Hematopoietic multipotent progenitor cell treated with erythropoietin and hydrocortisone succinate and interleukin-3 and kit ligand, for 4 days (in vitro differentiated cells): ENCODE measurements at places on chromosomes 7 and 10.

DNA sequence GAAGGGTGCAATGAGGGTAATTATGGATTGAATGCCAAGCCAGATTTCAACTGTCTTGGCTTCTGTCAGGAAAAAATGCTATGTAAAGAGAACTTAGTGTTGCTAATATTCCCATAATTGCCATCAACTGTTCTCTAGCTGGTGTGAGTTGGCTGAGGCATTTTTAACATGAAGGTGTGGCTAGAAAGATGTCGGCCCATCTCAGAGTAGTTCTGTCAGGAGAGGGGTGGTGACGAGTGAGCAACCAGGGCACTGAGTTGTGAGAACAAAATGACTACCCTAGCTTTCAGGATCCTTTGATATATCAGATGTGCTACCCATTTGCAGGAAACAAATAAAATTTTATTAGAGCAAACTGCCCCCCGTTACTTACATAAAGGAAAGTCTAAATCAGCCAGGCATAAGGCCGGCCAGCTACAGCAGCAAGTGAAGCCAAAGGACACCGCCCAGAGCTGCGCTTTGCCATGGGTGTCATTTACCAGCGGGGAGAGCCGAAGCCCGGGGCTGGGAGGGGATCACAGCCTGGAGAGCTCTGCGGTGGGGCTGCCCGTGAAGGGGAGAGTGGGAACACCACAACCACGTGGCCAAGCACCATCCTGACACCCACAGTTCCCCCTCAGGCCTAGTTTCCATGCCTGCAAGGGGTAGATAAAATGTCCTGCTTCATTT, 141.4 kb downstream of the ICA1 start:
- no peak for DNase-seq

DNA sequence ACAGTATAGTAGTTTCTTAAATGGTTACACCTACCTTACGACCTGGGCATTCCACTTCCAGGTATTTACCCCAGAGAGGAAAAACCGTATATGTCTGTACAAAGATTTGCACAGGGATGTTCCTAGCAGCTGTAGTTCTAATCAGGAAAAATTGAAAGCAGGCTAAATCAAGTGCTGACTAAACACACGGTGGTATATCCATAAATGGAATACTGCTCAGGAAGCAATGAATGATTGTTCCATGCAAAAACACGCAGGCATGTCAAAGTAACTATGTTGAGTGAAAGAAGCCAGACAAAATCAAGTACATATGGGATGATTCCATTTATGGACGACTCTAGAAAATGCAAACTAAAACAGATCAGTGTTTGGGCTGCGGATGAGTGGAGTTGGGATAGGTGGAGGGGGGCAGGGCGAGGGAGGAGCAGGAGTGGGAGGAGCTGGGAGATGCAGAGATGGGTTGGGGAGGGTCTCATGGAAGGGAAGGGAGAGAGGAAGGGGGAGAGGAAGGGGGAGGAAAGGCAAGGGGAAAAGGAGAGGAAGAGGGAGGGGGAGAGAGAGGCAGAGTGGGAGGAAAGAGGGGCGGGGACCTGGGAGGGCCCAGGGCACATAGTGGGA, 484 bp upstream of the MSRB2 start:
- DNase-seq = no peak

DNA sequence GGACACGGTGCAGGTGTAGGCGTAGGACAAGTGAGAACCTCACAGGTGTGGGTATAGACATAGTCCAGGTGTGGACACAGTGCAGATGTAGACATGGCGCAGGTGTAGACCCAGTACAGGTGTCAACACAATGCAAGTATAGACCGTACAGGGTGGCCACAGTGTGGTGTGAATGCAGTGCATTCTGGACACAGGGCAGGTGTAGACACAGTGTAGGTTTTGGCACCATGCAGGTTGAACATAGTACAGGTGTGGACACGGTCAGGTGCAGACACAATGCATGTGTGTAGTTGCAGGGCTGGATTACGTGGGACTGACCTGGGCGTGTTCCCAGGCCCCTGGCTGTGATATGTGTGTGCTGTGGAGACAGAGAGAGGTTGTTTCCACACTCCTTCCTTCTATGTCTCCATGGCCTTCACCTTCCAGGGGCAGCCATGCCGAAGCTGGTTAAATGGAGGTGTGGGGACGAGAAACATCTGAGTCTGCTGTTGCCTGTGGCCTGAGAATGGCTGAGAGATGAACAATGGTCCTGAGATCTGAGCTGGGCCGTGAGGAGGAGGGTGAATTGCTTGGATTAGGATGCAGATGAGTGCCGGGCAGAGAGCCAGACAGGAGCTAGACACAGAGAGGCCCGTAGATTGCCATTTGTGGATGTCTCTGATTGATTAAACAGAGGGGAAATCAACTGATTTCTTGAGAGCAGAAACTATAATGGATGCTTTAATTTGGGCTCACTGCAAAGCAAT, 343.9 kb upstream of the SHH start:
- no peak for DNase-seq

DNA sequence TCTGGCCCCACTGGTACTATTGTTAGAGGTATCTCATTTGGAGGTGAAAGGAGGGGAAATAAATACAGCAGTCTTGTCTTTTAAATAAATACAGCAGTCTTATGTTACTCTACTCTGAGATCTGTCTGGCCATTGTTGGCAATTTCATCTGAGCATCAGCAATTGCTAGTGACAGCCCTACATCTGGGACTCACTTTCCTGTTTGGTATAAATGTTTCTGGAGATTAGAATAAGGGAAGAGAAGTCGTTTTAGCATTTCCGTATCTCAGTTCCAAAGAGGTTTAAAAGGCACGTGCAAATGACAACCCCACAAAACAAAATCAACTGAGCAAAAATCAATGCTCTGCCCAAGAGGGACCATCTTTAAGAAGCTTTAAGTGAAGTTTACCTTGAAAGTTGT, 18.1 kb upstream of the CNNM2 start:
- peak; percentile 58 for DNase-seq

- no peak for DNase-seq
These were observed 108.1 kb downstream of the GLRX3 start for GRCh38 chr10:130244031-130244927.

DNA sequence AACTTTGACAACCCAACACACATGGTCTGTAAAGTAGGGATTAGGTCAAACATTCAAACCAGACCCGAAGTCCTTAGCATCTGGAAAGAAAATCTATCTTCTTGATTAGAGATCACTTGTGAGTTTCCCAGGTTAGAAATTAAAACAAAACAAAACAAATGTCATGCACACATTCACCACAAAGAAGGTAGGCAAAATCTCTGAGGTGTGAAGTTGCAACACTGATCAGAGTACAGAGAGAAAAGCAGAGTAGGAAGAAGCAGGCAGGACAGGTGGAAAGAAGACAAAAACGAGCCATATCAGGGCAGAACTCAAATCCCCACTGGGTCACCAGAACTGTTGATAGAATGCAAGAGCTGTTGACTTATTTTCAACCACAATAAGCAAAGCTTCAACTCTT, 102.8 kb upstream of the THSD7A start:
- no peak for DNase-seq

DNA sequence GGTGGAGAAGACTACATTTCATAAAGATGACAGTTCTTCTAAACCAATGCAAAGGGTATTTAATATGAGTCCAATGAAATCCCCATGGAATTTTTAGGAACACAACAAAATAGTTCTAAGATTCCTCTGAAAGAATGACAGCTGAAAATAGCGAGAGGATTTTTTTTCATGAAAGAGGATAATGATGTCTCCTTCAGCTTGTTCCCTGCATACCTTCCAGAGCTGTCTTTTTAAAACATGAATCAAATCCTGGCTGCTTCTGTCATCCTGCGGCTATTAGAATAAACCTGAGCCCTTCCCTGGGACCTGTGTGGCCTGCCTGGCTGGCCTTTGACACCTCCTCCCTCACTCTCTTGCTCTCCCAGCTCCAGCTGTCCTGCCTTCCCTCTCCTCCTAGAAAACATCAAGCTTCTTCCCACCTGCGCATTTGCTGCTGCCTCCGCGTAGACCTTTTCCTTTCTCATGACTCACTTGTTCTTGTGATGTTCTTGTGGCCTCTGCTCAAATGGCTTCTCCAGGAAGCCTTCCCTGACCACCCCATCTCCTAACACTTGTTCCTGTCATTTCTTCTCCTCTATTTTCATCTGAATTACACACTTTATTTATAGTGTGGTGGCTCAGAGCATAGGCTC, 57.4 kb downstream of the EEPD1 start:
- no peak for DNase-seq

GRCh38 chr10:70475661-70476060, 2.9 kb upstream of the PALD1 start:
- no peak for DNase-seq

DNA sequence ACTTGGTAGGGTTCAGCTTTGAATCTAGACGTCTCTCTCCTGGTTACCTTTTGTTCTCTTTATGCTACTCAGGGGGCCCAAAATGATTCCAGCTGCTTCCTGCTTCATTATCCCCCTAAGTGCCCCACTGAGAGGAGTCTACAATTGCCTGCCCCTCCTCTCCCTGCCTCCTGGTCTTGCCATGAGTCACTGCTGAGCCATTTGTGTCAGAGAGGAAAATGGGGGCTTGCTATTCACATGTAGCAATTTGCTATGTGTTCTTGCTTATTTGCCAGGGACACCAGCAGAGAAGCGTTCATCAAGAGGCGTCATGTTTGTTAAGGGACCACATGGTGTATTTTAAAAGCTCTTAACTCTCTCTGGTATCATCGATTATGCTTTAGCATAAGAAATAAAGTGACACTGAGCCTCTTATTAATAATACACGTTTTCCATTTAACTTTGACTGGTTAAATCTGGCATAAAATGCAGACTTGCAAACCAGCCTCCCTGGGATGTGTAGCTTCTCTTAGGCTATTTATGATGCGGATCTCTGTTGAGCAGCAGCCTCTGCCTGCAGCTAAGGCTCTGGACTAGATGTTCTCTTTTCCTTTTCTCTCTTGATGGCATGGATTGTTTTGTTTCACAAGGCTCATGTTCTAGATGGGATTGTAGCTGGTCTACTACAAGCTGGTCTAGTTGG, 239.3 kb downstream of the AUTS2 start:
- DNase-seq = no peak

GRCh38 chr10:122992031-122992585, 11.9 kb downstream of the PSTK start:
- no peak for DNase-seq

DNA sequence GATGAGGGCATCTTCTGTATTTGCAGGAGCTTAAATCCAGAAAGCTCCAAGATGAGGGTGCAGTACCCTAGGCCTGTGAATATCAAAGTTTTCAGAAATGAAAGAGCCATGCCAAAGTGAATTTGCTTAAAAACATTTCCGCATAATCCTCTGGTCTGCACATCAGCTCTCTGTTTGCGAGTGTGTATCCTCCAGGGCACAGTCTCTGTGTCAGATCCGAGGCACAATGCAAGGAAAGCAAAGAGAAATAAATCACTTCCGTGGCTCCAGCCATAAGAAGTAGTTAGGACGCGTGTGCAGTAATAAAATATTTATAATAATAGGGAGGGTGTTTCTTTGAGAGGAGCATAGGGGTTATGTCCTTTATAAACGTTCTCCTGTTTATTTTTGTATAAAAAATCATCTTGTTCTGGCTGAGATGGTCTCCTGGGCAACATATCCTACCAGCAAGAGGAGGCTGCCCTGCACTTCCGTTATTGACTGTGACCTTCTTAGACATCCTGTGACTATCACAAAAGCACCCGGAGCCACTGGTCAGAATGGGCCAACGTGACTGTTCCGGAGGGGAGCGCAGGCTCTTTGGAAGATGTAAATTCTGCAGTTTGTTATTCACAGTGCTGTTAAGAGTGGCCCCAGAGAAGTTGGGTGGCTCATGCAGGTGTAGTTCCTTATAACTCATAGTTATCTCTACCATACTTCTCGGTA, 667.6 kb upstream of the FOXK1 start:
- DNase-seq = no peak

DNA sequence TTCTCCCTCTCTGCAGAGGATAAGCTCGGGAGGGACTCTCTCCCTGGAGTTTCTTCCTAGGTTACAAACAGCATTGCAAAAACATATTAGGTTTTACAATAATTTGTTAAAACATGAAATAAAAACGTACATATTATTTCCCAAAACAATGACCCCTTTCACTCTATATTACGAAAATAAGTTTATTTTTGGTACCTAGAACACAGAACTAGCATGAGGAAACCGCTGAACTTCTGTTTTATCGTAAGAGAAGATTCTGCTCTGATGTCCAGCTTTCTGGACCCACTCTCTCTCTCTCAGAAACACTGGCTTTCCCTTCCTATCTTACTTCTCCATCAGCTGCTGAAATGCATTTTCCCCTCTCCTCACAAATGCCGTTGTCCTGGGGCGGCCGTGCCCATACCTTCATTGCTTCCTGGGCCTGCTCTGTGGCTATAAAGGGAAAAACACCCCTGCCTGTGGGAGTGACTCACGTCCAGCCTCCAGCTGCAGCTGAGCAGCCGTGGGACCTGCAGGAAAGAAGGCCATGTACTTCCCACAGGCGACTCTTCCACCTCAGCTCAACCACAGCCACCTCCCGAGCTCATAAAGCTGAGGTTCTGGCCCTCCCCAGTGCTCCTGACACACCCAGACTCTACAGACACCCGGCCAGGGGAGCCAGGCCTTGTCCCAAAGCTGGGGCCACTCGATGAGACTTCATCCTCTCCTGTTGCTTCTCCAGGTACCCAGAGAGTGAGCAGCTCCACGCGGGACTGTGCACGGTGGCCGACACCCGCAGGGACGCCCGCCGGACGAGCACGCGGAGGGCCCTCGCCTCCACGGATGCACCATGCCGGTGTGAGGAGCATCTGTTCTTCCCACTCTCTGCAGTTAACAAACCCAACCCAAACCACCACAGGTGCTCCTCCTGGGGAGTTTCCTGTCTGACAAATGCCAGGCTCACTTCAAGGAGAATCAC, 3.1 kb downstream of the GPER1 start:
- DNase-seq = no peak

DNA sequence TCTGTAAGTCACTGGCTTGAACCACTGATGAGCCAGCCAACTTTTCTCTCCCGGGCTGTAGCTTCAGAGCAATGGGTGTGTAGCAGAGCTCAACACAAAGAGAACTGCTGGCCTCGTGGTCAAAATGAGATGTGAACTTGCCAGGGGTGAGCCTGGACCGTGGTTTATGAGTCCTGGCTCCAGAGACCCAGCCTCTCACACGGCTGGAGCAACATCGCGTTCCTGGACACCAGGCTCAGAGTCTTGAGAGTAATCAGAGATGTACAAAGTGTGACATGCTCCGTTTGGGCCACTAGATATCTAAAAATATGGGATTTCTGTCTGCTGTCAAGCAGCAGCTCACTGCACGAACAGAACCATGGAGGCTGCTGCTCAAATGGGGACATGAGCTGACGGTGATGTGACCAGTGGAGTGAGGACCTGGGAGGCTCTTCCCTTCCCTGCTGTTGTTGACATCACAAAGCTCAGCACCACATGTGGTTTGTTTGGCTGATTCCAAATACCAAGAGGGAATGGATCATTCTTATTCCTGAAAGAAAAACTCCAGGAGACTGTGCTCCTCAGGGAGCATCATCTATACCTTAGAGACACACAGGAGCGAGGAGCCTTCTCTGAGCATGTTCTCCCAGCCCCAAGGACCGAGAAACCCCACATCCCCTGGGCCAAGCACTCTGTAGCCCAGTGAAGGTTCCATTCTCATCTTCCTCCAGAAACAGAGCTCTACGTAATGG, 9.2 kb upstream of the SVIL start:
- DNase-seq = no peak

- peak; percentile 20 for DNase-seq
These were observed 53.5 kb downstream of the EXOC6 start for GRCh38 chr10:92901819-92902251.

GRCh38 chr7:138164804-138165203, 88.5 kb downstream of the AKR1D1 start:
- peak; percentile 42 for DNase-seq
